Activated naive CD4-positive, alpha-beta T cell treated with anti-CD3 and anti-CD28 coated beads, Interleukin-2, amount 10 ng/mL, durations not matched to agents 5 hours and 36 hours (primary cell): ENCODE measurements at places on chromosomes 1 and 21. TPM values are rescaled to one million over a fixed set of nuclear protein-coding genes. Genes with fewer than 3 reads are reported as not detected.

LCE1A gene
- total RNA-seq, result not detected

SIKE1 gene
- 54.7 TPM for total RNA-seq

PALMD gene
- total RNA-seq, result not detected

RNU1-1 gene
- 1,658 TPM for total RNA-seq

LAMB3 gene
- total RNA-seq, result 0.89 TPM
